ENCODE measurements at places on chromosomes 7 and 10.

GRCh38 chr10:132599732-132600131, 62.1 kb downstream of the INPP5A start:
- DNase-seq = no peak

DNA sequence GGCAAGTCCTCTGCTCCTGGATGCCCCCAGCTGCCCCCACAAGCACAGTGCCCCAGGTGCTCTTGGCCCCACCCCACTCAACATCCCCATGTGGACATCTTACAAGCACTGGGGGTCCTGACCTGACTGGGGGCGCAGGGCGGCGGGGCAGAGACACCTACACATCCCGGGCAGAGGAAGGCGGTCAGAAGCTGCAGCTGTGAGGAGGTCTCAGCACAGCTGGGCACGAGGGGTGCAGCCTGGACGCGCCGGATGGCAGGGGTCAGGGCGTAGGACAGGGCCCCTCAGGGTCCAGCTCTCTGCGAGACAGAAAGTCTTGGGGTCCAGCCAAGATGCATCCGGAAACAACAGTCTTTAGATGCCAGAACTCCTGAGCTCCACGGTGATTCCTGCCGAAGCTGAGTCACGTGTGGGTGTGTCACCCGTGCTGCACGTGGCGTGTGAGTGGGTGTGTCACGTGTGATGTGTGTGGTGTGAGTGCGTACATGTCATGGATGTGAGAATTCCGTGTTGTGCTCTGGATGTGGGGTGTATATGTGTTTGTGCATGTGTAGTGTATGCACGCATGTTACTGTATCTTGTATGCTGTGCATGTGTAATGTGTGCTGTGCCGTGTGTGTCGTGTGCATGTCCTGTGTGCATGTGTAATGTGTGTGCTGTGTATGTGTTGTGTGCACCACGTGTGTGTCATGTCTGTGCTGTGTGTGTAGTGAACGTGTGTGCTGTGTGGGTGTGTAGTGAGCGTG, 5.1 kb downstream of the VENTX start:
- DNase-seq = no peak

DNA sequence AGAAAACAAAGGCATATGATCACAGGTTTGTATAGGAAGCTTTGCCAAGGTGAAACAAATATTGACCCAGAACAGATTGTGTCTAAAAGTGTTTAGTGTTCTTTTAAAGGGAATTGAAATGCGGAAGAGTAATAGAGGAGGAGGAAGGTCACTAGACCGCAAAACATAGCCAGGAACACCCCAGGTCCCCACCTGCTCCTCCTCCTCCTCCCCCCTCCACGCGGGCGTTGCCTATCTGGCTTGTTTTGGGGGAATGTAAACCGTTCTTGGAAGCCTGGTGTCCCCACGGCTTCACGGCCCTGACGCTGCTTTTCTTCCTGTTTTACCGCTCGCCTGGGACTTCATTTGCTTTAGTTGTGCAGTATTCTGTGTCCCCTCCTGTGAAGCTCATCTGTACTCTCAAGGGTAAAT, 81.0 kb upstream of the PFKP start:
- no peak for DNase-seq

DNA sequence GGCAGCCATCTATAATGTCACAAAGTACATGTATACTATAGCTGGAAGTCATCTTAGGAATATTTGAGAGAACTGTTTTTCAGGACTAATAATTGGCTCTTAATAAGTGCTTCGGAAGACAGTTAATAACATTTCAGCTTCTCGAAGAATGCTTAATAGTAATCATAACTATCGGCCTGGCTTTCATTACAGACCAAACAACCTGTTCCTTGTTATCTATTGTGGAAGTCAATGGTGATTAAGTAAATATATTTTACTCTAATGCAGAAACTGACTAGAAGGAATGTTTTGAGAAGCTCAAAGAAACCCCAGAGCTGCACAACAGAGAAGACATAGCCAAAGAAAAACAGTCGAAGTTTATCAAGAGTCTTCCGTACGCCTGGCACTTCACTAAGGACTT, 106.8 kb upstream of the FAM133B start:
- no peak for DNase-seq

DNA sequence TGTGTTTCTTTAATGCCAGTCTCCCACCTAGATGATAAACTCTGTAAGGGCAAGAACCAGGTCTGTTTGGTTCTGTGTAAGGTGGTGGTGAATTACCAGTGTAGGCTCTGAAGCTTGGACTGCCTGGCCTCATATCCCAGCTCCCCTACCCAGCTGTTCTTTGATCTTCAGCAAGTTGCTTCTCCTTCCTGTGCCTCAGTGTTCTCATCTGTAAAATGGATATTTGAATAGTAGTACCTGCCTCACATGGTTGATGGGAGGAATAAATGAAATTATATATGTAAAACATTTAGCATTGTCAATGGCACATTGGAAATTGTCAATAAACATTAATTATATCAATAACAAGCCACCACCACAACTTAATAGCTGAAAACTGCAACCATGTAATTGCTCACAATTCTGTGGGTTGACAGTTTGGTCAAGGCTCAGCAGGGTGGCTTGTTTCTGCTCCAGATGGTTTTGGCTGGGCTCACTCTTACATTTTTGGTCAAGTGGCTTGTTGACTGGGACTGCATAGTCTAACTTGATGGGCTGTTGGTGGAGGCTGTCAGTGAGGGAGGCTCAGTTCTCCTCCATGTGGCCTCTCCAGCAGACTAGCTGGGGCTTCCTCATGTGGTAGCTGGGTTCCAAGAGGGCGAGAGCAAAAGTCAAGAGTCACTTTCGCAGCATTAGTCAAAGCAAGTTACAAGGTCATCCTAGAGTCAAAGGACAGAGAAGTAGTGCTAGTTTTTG, 84.5 kb upstream of the DUSP5 start:
- DNase-seq = no peak

DNA sequence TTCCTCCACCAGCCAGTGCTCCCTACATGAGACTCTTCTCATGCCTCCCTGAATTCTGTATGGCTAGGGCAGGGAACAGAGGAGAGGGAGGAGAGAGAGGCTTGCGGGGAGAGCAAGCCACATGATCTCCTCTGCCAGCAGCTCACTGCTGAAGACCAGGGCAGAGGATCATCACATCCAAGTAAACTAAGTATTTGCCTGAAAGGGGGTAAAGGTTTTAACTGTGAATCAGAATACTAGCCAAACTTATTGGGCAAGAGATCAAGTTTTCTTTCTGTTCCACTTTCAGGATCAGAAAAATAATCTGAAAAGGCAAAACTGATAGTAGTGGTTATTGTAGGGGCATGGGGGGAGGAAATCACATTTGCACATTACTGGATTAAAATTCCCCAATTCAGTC, 17.8 kb upstream of the ERCC6 start:
- DNase-seq = no peak

DNA sequence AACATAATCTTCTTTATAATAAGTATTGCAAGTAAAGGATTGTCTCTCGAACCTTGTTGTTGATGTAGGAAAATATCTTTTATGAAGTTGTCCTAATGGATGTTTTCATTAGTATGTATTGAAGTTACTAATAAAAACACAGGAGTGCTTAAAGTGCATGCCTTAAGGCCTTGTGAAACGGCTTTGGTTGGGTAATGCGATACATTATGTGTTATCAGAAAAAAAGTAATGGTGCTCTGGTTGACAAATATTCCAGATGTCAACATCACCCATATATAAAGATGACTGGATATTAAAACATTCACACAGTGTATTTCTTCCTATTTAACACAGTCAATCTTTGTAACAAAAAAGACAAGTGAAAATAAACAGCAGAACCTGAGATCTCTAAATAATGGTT, 310.7 kb downstream of the PRKG1 start:
- no peak for DNase-seq

DNA sequence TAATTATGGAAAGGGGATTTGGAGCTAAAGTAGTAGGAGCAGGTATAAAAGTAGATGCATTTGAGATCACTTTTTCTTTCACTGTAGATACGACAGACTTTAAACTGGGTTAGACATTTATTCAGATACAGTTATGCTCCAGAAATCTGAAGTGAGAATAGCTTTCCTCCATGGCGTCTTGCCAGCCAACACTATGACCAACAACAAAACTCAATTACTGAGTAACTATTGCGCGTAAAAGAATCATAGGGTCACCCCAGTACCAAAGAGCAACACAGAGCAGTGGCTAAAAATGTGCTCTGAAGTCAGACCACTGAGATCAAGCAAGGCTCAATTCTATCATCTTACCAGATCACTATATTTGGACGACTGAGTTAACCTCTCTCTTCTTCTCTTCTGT, 262.5 kb upstream of the SORCS1 start:
- no peak for DNase-seq

GRCh38 chr10:73758704-73759511, 14.7 kb downstream of the SEC24C start:
- no peak for DNase-seq

DNA sequence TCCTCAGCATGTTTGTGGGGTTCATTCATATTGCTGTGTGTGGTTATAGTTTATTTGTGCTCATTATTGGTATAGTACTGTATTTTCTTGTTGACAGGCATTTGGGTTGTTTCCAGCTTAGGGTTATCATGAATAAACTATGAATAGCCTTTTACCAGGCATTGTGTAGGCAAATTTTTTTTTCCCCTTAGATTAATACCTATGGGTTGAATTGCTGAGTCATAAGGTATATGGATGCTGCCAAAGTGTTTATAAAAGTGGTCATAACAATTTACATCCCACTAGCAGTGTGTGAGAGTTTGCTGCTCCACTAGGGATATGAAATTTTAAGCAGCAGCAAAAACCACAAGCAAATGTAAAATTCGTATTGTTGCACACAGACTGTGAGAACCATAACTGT, 175.0 kb downstream of the PLPP4 start:
- DNase-seq = no peak

Measured in activated CD4-positive, CD25-positive, alpha-beta regulatory T cell treated with anti-CD3 and anti-CD28 coated beads, Interleukin-2, amount 50 U/mL, for 16 hours (primary cell).